Thoracic aorta (tissue), 2 donors: ENCODE measurements at places on chromosomes 16 and 17.

GRCh38 chr17:29378500-29378899 lies 11.7 kb upstream of the TAOK1 start:
- no peak for DNase-seq

- DNase-seq, result no peak
These were observed 4.5 kb upstream of the SLC5A11 start for GRCh38 chr16:24841291-24841690.

DNA sequence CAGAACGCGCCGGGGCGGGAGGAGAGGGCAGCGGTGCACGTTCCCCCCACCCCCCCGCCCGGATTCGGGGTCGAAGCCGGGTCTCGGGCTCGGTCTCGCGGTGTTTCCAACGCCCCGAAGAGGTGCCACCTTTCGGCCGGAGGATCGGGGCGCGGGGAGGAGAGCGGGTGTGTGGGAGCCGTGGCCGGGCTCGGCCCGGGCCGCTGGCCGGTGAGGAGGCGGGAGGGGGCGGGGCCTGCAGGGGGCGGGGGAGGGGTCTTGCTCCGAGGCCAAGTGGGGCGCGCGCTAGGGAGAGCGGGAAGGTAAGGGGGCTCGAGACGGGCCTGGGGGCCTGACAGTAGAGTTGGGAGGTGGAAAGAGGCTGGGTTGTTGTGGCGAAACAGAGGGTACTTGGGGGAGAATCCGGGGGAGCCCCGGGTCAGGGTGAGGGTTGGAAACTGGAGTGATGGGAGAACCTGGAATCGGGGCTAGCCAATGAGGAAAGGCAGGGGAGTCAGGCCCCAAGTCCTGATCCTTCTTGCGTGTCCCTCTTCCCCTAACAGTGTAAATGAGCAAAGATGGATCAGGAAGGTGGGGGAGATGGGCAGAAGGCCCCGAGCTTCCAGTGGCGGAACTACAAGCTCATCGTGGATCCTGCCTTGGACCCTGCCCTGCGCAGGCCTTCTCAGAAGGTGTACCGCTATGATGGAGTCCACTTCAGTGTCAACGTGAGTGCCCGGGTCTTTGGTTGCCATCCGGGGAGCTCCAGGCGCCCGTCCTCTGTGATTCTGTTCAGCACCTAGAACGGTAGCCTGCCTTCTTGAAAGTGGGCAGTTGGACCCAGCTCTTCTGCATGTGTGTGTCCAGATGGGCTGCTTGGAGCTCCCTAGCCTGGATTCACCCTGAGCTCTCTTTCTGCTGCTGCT lies 873 bp downstream of the SETD1A start:
- no peak for DNase-seq

GRCh38 chr17:29618272-29619065 lies 4.2 kb downstream of the CORO6 start:
- no peak for DNase-seq

- DNase-seq, result no peak
These were observed at the start of gene HOXB9 for GRCh38 chr17:48626245-48627117. Gene HOXB9 (minus strand): TSS chr17:48626358. CDS start chr17:48626269, 89 bp downstream.
